Activated CD4-positive, alpha-beta memory T cell treated with anti-CD3 and anti-CD28 coated beads for 36 hours (primary cell): ENCODE measurements at places on chromosomes 3 and 15.
A peak's percentile ranks its signal among the peaks of the same experiment; 100 is the strongest.

DNA sequence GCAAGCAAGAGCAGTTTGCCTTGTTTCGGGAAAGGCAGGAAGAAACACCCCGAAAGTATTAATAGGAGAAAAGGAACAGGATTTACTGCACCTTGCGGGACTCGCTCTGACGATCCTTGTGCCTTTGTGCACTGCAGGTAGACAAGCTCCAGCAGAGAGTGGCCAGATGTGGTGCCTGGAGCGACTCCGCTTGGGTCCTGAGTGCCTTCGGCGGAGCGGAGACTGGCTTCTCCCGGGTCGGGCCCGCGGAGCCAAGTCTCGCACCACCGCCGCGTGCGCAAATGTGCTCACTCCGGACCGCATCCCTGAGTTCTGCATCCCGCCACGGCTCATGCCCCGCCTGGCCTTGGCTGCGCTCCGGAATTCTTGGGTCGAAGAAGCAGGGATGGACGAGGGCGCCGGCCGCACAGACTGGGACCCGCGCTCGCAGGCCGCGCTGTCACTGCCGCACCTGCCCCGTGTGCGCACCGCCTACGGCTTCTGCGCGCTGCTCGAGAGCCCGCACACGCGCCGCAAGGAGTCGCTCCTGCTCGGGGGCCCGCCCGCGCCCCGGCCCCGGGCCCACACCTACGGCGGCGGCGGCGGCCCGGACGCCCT is 769 bp downstream of the C2CD4A start:
- H3K27me3 ChIP-seq = peaks cover 17% of the 10 kb centered on the region
- DNase-seq = peak; percentile 32
- no peaks in the 10 kb centered on the region for H3K36me3 ChIP-seq
- H3K27ac ChIP-seq = peak overlapping the region; percentile 21

DNA sequence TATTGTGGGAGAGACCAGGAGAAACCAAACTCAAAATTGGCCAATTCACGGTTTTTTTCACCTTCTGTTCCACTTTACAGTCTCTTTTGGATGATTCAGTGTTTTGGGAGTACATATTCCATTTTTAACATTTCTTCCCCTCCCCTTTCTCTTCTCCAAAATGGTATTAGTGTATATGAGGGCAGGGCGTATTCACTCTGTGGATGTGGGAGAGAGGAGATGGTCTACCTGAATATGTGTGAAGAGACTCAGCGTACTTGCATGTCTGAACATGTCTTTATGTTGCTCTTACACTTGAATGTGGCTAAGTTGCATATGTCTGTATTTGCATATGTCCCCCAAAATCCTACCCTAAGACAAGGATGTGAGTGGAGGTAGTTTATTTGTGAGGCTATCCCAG is 291.0 kb upstream of the PPP2R3A start:
- H3K27me3 ChIP-seq = no peaks in the 10 kb centered on the region
- H3K4me1 ChIP-seq = no peaks in the 10 kb centered on the region
- no peak overlapping the region for H3K27ac ChIP-seq

GRCh38 chr3:194187233-194187944 is 51.4 kb downstream of the HES1 start:
- H3K4me1 ChIP-seq = no peaks in the 10 kb centered on the region
- no peaks in the 10 kb centered on the region for H3K27me3 ChIP-seq
- H3K36me3 ChIP-seq = no peaks in the 10 kb centered on the region
- DNase-seq = no peak
- H3K4me3 ChIP-seq = no peak overlapping the region

- peaks cover 2% of the 10 kb centered on the region for H3K4me1 ChIP-seq
- DNase-seq = no peak
- no peak overlapping the region for H3K4me3 ChIP-seq
Measured at GRCh38 chr15:80121546-80121945, 31.3 kb upstream of the FAH start.

DNA sequence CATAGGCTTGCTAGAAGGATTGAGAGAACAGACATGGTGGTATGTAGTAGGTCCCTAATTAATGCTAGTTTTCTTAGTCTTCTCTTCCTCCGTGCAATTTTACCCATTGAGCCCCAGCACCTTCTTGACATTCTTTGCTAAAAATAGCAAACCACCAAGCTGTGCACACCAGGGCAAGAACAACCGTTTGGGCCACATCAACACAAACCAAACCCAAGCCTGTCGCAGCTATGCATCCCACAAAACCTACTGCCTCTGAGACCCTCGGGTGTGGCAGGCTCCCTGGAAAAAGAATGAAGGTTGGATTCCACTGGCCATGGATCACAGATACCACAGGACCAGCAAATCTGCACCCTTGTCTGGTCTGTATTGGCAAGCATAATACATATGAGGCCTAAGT is 27.1 kb downstream of the HEG1 start:
- no peak for DNase-seq
- H3K27me3 ChIP-seq = no peaks in the 10 kb centered on the region
- H3K4me1 ChIP-seq = peaks cover 26% of the 10 kb centered on the region
- peaks cover 29% of the 10 kb centered on the region for H3K36me3 ChIP-seq
- H3K27ac ChIP-seq = no peak overlapping the region

DNA sequence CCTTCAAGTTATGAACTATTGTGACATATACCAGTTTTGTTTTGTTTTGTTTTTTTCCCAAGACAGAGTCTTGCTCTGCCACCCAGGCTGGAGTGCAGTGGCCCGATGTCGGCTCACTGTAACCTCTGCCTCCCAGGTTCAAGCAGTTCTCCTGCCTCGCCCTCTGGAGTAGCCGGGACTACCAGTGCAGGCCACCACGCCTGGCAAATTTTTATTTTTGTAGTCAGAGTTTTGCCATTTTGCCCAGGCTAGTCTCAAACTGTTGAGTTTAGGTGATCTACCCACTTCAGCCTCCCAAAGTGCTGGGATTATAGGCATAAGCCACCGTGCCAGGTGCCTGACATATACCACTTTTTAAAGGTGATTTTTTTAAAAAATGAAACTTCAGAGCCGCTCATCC is 74.6 kb downstream of the ARRDC4 start:
- H3K4me3 ChIP-seq = no peak overlapping the region
- no peaks in the 10 kb centered on the region for H3K36me3 ChIP-seq
- no peaks in the 10 kb centered on the region for H3K4me1 ChIP-seq
- no peaks in the 10 kb centered on the region for H3K27me3 ChIP-seq

DNA sequence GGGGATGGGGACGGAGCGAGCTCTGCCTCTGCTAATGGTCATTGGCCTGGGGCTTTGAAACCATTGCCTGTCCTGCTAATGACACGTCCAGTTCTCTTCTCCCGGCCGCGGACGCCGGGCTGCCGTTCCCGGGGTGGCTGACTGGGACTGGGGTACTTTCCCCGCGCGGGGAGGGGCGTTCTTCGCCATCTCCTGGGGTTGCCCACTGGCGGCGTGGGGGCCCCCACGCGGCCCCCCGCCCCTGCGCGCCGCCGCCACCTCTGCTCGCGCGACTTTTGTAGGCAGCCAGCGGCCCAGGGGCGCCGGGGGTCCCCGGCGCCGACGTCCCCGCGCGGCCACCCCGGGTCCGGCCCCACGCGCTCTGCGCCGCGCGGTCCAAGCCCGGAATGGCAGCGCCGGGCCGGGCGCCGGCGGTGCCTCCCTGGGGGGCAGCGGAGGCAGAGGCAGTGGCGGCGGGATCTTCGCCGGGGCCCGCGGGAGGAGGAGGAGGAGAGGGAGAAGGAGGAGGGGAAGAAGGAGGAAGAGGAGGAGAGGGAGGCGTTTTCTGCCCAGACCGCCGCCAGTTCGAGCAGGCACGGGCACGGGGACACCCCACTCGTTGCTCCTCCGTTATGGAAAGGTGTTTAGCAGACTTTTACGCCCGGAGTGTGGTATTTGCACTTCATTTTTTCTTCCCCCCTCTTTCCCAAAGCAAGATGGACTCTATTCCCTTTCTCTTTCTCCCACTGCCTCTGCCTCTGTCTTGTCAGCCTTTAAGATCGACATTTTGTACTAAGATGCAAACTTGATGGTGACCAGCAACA is 2.3 kb downstream of the BBX start:
- H3K4me1 ChIP-seq = peaks cover 33% of the 10 kb centered on the region
- peak; percentile 57 for DNase-seq
- H3K4me3 ChIP-seq = peak overlapping the region; percentile 96

GRCh38 chr3:35598804-35599203 is 40.5 kb upstream of the ARPP21 start:
- H3K27me3 ChIP-seq = no peaks in the 10 kb centered on the region
- H3K27ac ChIP-seq = no peak overlapping the region
- H3K4me1 ChIP-seq = no peaks in the 10 kb centered on the region

GRCh38 chr3:61141697-61142096 is 109.6 kb downstream of the FHIT start:
- no peaks in the 10 kb centered on the region for H3K4me1 ChIP-seq
- H3K36me3 ChIP-seq = no peaks in the 10 kb centered on the region
- no peak overlapping the region for H3K4me3 ChIP-seq

DNA sequence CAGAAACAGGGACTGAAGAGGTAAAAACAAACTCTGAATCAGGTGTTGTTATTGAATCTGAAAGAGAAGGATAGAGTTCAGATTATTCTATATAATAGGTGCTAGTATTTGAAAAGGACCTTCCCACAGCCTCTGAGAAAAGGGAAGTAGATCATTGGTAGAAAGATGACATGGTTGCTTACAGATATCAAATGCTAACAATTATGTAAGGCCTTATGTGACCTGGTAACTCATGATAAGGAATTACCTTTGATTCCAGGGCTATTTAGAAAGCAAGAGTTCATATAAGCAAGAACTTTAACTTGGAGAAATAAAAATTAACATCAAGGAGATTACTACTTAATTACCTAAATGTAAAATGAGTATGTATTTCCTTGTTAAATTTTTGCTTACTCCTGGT is 7.6 kb downstream of the SLC27A2 start:
- H3K27me3 ChIP-seq = no peaks in the 10 kb centered on the region
- DNase-seq = no peak
- no peak overlapping the region for H3K4me3 ChIP-seq
- peaks cover 30% of the 10 kb centered on the region for H3K36me3 ChIP-seq
- H3K27ac ChIP-seq = no peak overlapping the region

DNA sequence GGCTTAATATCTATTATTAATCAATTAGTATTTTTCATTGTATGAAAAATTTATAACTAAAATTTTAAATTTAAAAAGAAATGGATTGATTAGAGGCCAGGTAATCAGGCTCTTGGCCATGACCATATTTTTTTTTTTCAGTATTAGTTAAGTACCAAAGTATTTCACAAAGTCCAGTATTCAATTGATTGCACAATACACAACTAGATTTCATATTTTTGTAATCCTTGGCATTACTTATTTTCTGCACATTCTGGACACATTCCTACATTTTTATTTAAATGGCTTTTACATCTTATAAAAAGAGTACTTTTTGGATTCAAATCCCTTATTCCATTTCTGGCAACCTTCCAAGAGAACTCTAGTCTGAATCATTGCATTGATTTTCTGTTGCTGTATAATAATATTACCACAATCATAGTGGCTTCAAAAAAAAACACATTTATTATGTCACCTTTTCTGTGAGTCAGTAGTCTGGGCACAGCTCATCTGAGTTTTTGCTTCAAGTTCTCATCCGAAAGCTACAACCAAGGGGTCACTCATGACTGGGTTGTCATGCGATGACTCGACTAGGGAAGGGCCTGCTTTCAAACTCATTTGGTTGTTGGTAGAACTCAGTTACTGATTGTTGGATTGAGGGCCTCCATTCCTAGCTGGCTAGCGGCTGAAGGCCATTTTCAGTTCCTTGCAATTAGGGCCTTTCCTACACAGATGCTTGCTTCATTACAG is 90.7 kb downstream of the CNTN6 start:
- no peaks in the 10 kb centered on the region for H3K27me3 ChIP-seq
- no peak overlapping the region for H3K27ac ChIP-seq
- no peaks in the 10 kb centered on the region for H3K4me1 ChIP-seq
- H3K4me3 ChIP-seq = no peak overlapping the region

- H3K36me3 ChIP-seq = no peaks in the 10 kb centered on the region
- H3K4me1 ChIP-seq = no peaks in the 10 kb centered on the region
- DNase-seq = peak; percentile 3
- no peak overlapping the region for H3K27ac ChIP-seq
Measured at GRCh38 chr3:53813876-53814275, 32.3 kb downstream of the CHDH start.
